CD4-positive, alpha-beta T cell treated with Interleukin-2 at 100 ng/mL for 4 hours (primary cell): ENCODE measurements at places on chromosomes 1 and 21.

DNA sequence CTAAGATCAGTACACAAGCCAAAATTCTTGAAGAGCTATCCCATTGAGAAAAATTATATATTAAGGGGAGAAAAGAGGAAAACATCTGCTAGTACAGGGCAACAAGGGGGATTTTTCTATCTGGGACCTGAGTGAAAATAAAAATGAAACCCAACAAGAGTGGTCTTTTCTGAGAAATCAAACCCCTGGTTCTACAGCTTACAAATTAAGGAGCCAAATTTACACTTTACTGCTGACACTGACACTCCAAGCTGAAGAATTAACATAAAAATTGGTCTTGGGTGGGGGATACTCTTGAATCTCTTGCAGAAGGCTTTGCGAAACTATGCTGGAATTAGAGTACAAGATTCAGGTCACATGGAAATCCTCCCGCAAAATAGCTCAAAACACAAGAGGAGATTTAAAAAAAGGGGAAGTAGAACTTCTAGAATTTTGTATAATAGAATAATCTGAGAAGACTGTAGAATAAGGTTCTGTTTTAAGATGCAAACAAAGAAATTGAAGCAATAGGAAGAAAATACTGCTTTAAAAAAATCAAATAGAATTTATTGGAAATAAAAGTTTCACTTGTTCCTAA is 32.1 kb upstream of the HSPA13 start:
- no peak for DNase-seq

DNA sequence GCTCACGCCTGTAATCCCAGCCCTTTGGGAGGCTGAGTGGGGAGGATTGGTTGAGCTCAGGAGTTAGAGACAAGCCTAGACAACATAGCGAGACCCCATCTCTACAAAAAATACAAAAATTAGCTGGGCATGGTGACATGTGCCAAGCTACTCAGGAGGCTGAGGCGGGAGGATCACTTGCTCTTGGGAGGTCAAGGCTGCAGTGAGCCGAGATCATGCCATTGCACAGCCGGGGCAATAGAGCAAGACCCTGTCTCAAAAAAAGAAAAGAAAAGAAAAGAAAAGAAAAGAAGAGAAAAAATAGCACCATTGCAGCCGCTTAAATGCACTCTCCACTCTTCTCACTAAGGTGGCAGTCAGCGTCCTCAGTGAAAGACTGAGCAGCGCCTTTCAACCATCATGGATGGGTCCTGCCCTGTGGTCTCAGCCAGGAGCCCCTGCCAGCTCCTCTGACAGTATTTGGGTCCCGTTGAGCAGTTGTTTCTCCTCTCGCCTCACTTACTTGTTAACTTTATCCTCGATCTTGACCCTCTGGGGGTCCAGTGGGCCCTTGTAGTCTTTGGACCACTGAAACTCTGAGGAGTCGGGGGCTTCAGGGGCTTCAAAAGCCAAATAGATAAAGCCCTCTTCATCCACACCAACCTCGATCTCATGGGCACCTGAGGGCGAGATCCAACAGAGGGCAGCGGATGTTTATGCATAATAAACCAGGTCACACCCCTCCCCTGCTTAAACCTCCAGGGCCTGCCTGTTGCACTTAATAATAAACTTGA is 36.9 kb downstream of the MYOM3 start:
- DNase-seq: no peak

- DNase-seq: no peak
Measured at GRCh38 chr1:93354749-93355148, 9.0 kb downstream of the DR1 start.

GRCh38 chr1:73980324-73981040 is 217.5 kb downstream of the LRRIQ3 start:
- no peak for DNase-seq

GRCh38 chr1:71019233-71019969 is 28.2 kb downstream of the PTGER3 start:
- no peak for DNase-seq

DNA sequence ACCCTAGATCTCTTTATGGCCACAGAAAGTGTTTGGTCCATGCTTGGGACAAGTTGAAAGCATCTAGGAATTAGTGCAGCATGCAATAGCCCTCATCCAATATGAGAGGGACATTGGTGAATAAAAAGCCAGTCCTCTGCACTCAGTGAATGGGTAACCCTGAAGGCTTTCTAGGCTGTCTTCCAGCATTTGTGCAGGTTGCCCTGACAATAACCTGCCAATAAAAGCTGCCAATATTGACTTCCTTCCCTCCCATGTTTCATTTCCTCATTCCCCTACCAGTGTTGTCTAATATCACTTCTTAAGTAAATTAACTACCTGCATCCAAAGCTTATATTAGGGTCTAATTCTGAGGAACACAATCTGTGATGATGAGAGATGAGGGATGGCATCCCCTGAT is 563.6 kb upstream of the NEGR1 start:
- no peak for DNase-seq

DNA sequence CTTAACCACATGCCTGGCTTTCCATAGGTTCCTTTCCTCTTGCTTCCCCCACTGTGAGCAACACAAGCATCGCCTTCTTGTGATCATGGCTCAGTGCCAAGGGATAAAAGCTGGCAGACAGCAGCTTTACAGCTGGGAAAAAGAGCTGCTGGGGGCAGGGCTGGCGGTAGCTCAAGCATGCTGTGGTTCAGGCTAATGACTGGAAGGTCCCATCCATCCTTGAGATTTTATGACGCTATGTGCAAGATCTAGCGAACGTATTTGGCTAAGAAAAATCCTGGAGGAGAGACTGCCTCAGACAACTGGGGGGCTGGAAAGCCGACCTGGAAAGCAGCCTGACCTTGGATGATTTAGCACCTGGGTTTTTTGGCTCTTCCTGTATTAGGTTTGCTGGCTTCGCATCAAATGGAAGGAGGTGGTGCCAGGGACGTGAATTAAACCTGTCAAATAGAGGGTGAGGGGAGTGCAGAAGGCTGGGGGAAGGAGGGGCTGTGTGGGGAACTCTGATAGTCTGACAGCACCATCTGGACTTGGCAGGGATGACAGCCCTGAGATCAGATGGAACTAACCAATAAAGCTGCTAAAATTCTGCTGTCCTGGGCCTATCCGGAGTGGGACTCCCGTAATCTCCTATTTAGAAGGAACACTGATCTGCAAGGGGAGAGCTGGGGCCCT is 34.8 kb downstream of the ZMYND12 start:
- no peak for DNase-seq

GRCh38 chr1:154329551-154330131 is 4.3 kb downstream of the ATP8B2 start:
- DNase-seq: peak; percentile 41

GRCh38 chr1:171901245-171901644 is 59.9 kb downstream of the DNM3 start:
- no peak for DNase-seq

- no peak for DNase-seq
Measured at GRCh38 chr1:92051948-92052347, 22.2 kb downstream of the EPHX4 start.

DNA sequence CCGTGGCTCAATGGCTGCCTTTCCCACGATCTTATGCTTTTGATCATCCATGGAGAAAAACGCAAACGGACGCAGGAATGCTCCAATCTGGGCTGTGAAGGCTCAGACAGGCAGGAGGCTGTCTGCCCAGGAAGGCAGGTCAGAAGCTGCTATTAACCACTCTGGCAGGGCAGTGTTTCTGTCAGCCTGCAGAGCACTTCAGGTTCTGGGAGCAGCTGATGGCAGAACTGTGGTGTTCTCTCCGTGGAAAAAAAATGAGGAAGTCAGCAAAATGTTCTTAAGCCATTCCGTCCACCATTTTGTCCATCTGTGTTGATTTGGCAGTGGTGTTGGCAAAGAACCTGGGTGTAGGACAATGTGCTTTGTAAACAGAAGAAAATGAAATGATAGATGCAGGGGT is 91.7 kb downstream of the SIM2 start:
- no peak for DNase-seq

DNA sequence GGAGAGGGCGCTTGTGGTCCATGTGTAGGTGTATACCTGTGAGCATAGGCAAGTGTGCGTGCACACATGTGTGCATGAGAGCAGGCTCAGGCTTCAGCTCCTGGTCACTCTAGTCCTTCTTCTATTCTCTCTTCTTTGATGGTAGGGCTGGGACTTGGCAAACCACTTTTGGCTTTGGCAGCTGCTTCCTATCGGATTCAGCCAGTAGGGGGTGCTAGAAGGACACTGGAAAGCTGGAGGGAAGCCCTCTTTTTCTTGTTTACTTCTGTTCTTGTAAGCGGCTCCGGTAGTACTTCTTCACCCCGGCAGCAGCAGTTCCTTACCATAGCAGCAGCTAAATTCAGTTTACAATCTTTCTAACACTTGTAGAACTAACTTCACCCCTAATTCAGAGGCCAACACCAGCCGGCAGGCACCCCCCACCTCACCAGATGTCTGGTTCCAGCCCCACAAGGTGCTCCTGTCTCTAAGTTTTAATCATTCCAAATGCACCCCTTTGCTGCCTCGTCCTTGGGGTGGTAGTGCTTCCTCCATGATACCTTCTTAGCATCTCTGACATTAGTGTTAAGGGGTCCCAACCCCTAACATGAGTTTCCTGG is 25.1 kb downstream of the NENF start:
- DNase-seq: peak; percentile 63

DNA sequence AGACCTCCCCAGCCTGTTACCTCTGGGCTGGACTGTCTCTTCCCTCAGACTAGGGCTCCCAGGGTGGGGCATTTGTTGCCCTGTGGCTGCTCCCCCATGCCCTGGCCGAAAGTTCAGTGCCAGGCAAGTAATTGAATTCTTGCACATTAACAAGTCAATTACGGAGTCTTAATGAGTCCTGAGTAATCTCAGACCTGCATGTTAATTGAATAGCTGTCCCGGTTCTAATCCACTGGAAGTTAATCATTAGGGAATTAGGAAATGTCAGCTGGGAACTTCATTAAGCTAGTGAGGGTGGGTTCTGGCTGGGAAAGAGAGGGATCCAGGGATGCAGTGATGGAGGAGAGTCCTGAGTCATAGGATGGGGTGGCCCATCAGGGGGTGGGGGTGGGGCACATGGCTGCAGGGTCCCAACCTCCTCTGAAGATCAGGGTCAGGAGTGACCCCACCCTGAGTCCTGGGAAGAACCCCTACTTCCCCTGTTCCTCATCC is 47.1 kb upstream of the CSF3R start:
- DNase-seq: no peak

- DNase-seq: no peak
Measured at GRCh38 chr1:188170411-188170810, 1341.7 kb downstream of the PLA2G4A start.

DNA sequence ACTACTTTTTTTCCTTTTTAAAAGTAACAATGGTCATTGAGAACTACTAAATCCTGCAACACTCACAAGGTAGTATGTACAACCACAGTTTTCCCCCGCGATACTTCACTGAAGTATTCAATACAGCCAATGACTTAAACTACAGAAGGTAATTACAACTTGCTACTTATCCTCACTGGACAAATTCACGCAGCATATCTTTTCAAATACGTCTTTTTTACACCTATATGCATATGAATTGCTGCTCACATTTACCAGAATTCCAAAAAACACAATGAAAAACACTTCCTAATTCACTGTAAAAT is 12.4 kb downstream of the NRIP1 start:
- no peak for DNase-seq

GRCh38 chr1:91697416-91697815 is 188.5 kb downstream of the TGFBR3 start:
- peak; percentile 48 for DNase-seq

DNA sequence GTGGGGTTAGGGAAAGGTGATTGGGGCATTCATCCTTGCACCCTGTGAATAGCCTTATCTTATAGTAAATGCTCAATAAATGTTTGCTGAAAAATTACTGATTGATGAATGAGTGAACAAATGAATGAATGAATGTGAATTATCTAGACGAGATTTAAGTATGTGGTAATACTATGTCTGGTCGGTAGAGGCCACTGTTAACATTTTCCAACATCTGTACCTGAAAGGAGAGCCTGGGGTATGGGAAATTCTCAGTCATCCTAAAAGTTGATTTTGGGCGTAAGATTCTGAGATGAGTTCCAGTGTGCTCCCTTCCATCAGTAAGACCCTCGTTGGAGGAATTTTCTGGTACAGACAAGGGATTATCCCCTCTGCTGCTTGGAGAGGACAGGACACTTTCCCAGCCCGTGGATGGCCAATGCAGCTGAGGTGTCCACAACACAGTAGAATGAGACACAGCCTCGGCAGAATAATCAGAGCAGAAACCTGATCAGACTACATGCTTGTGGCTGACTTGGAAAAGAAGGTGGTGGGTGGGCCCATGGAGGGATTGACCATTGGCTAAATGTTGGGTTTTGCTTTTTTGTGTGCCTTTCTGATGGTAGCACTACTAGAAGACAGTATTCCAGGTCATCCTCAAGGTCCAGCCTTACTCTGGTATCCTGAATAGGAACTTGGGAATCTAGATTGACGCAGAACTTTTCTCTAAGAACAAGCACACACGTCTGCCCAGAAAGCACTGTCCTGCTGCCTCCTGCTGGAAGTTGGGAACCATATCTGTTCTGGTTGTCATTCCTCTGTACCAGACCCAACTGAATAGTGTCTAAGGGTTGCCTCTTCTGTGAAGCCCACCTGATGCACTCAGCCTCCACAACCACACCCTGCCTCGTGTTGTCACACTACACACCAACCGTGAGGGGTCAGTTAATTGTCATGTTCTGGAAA is 262.0 kb downstream of the TNR start:
- DNase-seq: peak; percentile 3

DNA sequence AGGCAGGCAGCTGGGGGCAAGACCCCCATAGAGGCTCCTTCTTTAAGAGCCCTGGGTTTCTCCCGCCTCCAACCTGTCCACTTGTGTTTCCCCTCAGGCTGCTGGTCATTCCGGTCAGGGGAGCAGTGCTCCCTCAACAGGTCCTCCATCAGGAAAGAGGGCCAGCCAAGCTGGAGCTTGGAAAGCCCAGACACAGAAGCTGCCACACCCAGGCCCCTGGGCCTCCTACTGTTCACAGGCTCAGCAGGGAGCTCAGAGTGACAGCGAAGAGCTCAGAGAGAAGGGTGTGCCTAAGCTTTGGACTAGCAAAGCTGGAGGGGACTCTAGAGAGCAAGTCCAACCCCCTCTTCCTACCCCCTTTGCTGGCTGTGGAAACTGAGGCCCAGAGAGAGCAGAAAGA is 10.3 kb upstream of the CDCP2 start:
- DNase-seq: no peak

DNA sequence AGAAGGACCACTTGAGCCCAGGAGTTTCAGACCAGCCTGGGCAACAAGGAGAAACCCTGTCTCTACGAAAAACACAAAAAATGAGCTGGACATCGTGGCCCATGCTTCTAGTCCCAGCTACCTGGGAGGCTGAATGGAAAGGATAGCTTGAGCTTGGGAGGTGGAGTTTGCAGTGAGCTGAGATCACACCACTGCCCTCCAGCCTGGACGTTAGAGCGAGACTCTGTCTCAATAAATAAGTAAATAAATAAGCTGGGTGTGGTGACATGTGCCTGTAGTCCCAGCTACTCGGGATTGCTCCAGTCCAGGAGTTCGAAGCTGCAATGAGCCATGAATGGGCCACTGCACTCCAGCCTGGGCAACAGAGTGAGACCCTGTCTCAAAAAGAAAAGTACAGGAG is 3.6 kb downstream of the AKR1A1 start:
- no peak for DNase-seq

GRCh38 chr1:207822602-207823451 is 71.0 kb downstream of the CD46 start:
- DNase-seq: peak; percentile 83
